ENCODE measurements at places on chromosomes 12 and 14.

GRCh38 chr14:26859483-26859882 lies 261.6 kb upstream of the NOVA1 start:
- DNase-seq, result no peak

DNA sequence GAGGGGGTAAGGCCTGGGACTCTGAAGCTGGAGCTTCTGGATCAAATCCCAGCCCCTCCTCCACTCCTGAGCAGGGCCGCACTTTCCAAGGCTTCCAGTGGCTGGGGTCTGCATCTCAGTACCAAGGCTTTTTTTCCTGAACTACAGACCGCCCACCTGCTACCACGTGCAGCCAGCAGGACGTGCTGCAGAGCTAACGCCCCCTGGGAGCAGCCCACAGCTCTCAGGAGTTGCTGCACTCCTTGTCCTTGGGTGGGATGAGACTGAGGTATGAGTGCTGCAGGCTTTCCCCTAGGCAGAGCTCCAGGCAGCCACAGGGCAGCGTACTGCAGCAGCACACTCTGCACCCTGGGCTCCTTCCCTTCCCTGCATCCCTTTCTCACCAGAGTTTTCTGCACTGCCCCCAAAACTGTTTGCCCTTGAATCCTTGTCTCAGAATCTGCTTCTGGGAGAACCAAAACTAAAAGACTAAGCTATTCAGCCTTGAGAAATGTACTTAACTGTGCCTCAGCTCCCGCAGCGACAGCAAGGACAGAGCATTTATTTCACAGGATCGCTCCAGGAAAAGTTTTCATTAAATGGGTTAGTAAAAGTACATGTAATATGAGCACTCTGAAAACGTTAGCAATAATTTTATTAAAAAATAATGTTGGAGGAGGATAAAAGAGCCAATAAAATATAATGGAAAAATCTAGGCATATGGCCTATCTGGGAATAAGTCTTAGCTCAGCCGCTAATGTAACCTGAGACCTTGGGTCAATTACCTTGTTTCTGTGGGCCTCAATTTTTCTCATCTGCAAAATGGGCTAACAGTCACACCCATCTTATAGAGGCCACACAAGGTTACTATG lies 25.5 kb downstream of the RBM19 start:
- DNase-seq, result no peak

DNA sequence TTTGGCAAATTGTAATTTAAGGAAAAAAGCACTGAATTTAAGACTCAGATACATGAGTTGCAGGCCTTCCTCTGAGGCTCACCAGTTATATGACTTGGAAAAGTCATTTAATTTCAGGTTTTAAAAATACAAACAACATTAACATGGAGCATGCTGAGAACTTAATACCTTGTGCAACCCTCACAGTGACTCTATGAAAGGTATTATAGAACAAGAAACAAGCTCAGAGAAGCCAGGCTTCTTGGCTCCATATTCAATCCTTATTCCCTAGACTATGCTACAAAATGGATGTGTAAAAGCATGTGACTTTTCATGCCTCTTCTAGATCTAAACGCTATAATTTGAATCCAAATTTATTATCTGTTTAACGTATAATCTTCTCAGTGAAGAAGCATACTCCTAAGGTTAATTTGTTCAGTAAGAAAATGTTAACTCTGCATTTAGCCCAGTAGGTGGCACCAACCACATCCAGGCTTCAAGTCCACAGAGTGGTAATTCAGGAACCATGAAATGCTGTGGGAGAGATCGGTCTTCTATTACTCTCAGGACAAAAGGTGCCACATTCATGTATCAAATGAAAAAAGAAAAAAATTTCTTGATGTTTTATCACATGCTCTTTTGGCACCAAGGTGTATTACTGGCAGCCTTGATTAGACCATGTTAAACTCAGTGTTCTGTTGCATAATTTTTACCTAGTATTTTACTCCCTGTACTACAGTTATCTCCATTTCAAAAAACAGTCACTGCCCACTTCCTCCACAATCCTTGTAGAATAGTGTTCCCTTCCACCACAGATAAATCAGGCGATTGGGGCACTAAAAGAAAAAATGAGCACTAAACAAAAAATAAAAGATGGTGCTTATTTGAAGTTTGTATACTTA lies 9.3 kb downstream of the CCDC196 start:
- DNase-seq, result peak; percentile 56

- no peak for DNase-seq
Observed at GRCh38 chr12:56208006-56208405, 13.7 kb downstream of the RNF41 start.

DNA sequence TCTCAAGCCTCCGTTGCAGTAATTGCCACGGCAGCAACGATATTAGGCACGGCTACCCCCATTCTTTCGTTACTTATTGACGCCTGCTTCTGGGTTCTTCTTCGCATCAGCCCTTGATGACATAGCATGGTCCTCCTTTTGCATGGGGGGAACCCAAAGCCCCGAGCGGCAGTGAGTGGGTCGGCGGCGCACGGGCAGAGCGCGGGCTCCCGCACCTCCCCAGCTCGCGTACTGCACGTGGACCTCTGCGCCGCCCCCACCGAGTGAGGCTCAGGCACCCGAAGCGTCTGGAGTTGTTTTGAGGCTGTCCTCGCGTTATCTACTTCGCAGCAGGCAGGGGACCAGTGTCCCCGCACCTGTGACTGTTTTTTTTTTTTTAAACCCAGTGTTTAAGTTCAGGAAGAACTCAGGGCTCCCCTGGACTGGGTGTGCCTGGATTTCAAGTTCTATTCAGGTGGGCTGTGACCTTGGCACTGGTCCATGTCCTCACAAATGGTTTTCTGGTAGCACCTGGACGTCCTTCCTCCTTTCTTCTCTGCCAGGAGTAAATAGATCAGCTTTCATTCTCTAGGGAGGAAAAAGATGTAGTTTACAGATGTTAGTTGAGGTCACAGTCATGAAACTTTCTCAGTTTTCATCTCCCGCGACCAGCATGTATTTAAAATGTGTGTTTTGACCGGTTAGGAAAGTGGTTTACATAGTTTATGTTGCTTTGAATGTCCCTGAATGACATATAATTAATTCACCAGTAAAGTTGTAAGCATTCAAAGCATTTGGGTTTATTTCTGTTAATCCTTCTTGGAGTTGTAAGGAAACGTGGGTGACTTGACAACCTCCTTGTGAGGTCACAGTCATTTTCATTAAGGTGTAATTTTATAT lies 1.4 kb upstream of the FOXN4 start:
- no peak for DNase-seq

DNA sequence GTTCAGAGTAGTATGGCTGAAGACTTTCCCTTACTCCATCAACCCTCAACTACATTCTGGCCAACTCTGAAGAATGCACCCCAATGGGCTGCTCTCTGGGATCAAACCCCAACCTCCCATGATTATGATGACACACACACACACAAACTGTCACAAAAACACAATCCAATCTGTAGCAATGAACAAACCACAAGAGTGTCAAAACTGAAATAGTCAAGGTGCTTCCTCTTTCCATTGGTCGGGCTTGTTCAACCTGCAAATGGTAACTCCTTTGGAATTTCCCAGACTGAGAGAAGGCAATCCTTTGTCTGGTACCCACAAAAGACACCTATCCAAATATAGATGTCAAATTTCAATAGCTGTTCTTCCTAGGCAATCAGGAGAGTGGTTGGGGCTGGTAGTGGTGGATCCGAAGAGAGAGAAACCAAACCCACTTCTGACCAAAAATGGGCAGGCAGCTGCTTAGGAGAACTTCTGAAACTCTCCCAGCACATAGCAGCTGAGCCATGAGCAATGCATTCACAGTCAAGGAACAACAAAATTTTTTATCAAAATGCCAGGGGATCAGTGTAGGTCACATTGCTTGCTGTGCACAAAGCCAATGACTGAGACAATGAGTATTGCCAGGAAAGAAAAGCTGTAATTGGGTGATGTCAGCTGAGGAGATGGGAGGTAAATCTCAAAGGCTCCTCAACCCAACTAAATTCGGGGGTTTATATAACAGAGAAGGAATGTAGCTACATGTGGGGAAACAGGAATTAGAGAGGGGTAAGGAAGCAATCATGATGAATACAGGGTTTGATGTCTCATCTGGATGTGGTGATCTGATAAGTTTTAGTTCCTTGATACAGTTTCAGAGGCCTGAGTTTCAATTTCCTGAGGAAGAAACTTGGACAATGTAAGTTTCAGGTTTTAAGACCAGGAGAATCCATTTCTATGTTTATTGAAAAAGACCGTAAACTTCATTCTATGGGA lies 191.4 kb downstream of the KITLG start:
- DNase-seq, result no peak
